Heart right ventricle (tissue), 16 donors: ENCODE measurements at places on chromosomes 12 and 14. TPM values are rescaled to one million over a fixed set of nuclear protein-coding genes. Genes with fewer than 3 reads are reported as not detected.

DNA sequence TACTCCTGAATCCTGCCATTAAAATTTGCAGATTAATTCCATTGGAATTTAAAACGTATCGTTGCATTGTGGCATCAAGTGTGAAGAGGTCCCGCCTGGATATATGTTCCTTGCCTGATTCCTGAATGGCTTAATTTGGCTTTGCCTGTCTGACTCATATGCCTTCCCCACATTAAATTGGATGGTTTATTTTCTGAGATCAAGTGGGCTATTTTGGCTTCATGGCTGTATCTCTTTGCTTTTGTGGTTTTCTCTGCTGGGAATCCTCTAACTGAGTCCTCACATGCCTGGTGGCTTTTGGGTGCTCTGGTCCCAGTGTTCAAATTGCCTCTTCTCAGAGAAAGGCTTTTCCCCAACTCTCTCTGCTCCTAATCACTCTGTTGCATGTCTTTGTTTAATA lies 127.9 kb upstream of the DYRK2 start:
- DNase-seq, result no peak

USP44 gene
- 0.20 TPM for total RNA-seq

GRCh38 chr12:2291182-2291832 lies 238.5 kb downstream of the CACNA1C start:
- no peak for DNase-seq

GRCh38 chr14:89955022-89955744 lies 544 bp upstream of the TDP1 start:
- no peak for DNase-seq

GRCh38 chr14:29444216-29444615 lies 483.4 kb downstream of the PRKD1 start:
- no peak for DNase-seq

GRCh38 chr14:94594441-94594840 lies 13.2 kb downstream of the SERPINA5 start:
- no peak for DNase-seq

DNA sequence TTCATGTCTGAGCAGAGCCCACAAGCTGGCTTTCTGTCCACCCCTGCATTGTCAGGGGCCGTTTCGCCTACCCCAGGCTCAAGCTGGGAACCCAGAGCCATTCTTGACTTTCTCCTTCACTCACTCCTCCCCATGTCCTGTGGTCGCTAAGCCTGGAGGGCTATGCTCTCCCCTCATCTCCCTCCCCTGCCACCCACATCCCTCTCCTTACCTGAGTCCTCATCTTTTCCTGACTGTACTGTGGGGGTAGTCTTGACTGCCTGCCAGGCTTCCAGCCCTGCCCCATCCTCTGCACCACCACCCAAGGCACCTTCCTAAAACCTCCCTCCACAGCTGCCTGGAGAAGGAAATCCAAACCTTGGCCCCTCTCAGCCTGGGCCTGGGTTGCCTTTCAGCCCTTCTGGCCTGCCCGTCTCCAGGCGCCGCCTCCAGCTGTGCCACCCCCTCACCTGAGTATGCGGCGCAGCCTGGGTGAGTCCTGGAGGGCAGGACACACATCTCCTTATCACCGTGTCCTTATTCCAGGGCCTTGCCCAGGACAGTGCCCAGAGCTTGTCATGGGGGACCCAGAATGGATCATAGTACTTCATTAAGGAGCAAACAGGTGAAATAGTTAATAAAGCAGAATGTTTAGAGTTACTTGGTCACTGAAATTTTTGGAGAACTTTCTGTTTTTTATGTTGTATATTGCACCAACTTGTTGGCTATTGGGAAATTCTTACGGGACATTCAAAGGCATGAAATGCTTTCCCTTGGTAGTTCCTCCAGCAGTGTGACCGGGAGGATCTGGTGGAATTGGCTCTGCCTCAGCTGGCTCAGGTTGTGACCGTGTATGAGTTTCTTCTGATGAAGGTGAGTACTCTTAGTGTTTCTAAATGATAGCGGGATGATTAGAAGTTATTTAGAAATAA lies 14.5 kb downstream of the ZNF839 start:
- DNase-seq, result no peak
